SHP77 (cell line): ENCODE measurements at places on chromosomes 11 and 22.

GRCh38 chr11:57742087-57742452 lies 779 bp downstream of the SELENOH start:
- no peak for DNase-seq

DNA sequence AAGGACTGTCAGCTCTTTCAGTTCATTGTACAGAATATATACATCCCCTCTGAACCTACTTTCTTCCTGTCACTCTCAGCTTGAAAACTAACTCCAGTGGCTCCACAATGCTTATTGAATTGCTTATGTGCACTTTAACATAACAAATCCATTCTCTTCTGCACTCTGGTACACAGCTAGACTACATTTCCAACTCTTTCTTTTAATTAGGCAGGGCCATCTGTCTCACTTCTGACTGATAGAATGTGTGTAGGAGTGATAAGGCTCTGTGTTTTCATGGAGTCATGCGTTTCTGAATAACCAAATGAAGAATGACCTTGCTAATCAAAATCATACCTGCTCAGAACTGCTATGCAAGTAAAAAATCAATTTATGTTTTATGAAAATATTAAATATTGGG lies 278.5 kb upstream of the CCDC179 start:
- DNase-seq: no peak

GRCh38 chr22:49673048-49673447 lies 154.6 kb downstream of the BRD1 start:
- no peak for DNase-seq

GRCh38 chr11:38968951-38969350 lies 2370.9 kb upstream of the RAG2 start:
- no peak for DNase-seq

DNA sequence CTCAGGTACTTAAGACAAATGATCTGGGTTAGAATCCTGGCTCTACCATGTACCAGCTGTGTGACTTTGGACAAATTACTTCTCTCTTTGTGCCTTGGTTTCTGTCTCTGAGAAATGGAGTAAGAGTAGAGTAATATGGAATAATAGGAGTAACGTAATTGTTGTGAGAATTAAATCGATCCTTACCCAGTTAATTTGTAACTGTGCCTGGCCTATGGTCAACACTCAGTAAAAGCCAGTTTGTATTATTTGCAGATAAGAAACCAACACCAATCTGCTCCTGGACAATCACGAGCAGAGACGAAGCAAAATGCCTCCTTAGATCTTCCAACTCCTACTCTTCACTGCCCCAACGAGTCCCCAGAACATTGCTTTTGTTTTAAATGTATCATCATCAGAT lies 266.7 kb downstream of the DCDC1 start:
- DNase-seq: no peak

GRCh38 chr11:57675176-57675941 lies 7.4 kb downstream of the ZDHHC5 start:
- no peak for DNase-seq

- DNase-seq: no peak
Measured at GRCh38 chr11:81870066-81870412, 863.6 kb downstream of the FAM181B start.

- peak; percentile 37 for DNase-seq
Measured at GRCh38 chr22:40044870-40045834, 50.4 kb downstream of the FAM83F start.

DNA sequence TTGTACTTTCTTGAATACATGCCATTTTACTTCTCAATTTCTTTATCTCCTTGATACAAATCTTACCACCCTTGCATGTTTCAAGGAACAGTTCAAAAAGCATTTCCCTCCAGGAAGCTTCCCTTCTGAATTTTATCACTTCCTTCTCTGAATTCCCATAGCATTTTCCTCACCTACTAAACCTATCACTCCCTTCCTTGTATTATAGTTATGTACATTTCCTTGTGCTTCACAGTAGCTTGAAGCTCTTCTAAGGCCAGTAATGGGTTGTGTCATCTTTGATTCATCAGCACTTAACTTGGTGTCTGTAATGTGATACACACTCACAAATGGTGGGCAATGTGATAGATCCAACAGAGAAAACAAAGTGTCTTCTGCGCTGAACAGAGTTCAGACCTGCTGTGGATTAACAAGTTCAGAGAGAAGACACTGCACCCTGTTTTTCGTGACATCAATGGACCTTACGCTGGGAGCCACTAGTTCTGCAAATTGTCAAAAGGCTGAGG lies 127.5 kb downstream of the CCDC81 start:
- DNase-seq: no peak

- DNase-seq: no peak
Measured at GRCh38 chr11:9014826-9015225, 11.0 kb upstream of the NRIP3 start.

DNA sequence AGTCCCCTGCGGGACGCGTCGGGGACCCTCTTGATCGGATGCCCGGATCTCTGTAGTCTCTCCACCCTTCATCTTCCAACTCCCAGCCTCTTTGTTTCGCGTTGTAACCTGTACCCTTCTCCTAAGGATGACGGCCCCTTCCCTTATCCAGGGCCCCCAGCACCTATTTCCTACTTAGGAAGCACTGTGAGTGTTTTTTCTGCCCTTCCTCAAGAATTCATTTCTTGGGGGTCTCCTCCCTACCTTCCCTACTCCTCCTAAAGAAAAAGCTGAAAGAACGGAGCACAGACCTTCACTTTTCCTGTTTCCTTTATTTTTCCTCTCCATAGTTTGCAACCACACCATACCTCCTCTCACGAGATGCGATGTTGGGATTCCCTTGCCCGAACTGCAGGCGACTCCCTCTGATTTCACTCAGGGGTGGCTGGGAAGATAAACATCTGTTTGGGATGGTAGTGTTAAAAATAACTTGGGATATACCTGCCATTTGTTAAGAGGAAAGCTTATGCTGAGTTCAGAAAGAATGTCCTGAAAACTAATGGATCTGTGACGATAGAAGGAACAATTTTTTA lies 593 bp downstream of the FAM118B start:
- DNase-seq: no peak

- DNase-seq: no peak
Measured at GRCh38 chr11:84165139-84165538, 879.0 kb upstream of the CCDC90B start.

- no peak for DNase-seq
Measured at GRCh38 chr11:123051634-123052033, 10.3 kb downstream of the HSPA8 start.

DNA sequence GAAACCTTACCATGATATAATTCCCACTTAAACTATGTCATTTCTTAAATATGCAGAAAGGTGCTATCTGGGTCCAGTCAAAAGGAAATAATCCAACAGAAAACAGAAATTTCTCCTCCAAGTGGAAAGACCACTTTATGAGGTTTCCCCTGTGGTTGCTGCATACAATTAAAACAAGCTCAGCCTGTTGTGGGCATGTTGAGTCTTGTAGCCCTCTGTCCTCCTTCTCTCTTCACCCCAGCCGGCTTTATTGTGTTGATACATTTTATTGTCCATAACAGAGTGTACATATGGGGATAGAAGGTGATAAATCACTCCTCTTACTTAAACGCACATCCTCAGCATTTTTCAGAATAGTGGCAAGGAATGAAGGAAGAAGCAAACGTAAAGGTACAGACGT lies 126.0 kb upstream of the MTNR1B start:
- peak; percentile 30 for DNase-seq

GRCh38 chr11:102935514-102935913 lies 20.0 kb downstream of the MMP13 start:
- DNase-seq: no peak

- DNase-seq: no peak
Measured at GRCh38 chr11:67586568-67587250, 3.1 kb downstream of the GSTP1 start.

DNA sequence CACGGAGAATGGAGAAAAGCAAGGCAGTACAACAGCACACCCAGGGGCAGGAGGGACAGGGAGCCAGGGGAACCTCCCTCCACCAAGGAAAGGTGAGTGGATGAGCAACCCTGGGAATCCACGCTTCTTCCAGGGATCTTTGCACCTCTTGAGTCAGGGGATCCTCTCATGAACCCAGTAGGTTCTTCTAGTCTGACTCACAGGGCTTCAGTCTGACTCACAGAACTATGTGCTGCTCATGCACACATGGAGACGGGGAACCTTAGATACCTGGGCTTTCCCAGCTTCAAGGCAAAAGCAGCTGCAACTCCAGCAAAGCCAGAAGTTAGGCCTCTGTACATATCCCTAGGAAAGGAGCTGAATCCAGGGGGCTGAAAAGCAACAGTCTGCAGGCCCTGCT lies 1021.4 kb upstream of the TENM4 start:
- no peak for DNase-seq

GRCh38 chr11:127733552-127733951 lies 733.0 kb upstream of the KIRREL3 start:
- no peak for DNase-seq

DNA sequence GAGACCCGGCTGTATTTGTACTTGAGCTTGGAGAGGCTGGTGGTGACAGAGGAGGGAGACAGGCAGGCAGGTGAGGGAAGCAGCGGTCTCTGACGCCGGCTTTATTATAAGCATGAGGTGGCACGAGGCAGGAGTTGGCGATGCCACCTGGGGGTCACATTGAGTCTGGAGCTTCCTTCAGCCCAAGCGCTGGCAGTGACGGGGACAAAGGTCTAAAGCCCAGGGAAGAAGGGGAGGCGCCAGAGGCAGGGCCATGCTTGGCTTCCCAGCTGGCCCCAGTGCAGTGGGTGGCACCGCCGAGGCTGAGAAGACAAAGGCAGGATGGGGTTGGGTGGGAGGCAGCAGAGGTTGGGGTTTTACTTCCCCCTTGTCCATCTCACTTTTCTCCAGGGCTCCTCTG lies 4.5 kb downstream of the FXYD2 start:
- DNase-seq: no peak

DNA sequence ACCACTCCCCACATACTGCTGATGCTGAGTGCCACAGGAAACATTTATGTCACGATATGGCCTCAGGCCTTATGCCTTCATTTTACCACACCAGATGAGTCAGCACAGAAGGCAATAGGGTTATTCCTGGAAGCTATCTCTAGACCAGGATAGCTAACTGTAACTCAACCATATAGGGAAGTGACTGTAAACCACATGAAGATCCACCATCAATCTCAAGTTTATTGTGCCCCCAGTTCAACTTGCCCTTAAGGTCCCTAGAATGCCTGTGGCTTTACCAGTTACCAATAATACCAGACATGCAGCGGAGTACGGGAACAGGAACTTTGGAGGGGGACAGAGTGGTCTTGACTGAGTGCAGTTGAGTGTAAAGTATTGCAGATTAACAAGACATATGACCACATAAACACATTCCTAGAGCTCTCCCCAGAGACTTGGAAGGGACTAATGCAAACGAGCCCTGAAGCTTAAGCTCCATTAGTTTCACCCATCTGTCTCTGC lies 180.9 kb downstream of the KIF18A start:
- no peak for DNase-seq

DNA sequence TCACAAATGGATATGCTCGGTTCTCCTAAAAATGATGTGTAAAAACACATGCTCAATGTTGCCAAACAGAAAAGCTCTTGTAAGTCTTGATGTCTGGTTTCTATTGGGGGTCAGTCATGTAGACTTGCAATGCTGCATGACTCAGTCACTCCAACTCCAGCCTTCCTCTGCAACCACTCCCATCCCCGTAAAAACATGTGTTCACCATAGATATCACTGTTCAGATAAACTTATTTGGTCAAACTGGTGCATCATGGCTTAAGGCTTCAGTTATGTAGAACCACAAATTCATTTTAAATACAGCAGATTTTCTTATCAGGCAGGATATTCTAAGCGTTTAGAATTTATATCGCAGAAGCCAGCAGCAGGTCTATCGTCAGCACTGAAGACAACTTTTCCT lies 298.4 kb upstream of the LUZP2 start:
- DNase-seq: no peak

GRCh38 chr11:132471466-132471865 lies 1060.8 kb downstream of the OPCML start:
- no peak for DNase-seq

DNA sequence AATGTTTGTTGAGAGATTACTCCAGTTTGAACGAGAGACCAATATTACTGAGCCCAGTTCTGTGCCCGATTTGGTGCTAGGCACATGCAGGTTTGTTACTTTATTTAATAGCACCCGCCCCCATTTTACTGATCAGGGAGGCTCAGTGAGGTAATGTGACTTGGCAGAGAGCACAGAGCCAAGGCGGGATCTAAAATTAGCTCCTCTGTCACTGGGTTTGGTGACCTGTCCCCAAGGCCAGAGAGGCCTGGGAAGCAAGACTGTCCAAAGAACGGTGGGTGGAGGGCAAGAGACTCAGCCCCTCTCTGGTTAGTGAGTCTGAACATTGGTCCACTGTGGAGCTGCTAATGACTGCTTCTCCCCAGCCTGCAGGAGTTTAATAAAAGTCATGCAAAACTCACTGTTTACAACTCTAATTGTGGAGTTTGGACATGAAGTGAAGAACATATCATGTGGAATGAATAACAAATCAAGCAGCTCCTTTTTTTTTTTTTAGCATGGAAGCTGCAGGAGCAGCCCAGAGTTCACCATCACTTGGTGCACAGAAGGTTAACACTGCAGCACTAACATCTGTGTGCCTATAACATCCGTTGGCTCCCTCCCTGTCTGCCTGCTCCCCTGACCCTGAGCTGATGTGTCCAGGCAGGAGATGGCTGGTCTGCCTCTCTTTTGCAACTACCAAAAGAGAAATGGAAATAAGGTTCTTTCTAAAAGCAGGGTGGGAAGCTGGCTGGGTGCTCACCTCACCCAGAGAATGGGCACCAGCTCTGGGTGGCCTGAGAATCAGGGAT lies 39.0 kb downstream of the CSNK2A3 start:
- DNase-seq: no peak

DNA sequence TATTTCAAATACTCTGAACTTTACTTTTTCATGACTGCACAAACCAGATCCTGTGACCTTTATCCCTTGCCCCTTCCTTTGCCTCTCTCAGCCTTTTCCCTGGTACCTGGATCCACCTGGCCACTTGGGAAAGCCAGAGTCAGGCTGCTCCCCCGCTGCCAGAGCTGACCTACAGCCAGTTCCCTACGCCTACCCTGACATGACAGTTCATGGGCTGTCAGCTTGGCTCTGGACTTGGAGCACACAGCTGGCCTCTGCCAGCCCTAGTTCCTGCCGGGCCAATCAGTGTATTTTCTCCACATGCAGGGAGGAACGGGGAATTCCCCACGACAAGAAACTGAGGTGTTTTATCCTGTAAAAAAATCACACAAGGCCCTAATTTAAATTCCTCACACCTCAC lies 382.6 kb downstream of the INSC start:
- no peak for DNase-seq

DNA sequence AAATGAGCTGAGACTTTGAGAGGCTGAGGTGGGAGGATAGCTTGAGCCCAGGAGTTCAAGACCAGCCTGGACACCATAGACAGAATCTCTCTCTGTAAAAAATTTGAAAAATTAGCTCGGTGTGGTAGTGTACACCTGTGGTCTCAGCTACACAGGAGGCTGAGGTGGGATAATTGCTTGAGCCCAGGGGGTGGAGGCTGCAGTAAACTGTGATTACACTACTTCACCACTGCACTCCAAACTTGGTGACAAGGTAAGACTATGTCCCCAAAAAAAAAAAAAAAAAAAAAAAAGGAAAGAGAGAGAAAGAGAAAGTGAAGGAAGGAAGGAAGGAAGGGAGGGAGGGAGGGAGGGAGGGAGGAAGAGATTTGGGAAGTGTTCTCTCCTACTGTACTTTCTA lies 25.3 kb downstream of the RRP8 start:
- DNase-seq: no peak

GRCh38 chr11:63557570-63557969 lies 5.6 kb downstream of the PLAAT2 start:
- no peak for DNase-seq

- peak; percentile 80 for DNase-seq
Measured at GRCh38 chr22:38700789-38701628, at the start of gene JOSD1. Gene JOSD1, minus strand, starts transcription at chr22:38700943. Its CDS starts 956 bp downstream, at chr22:38699987.
